CD8-positive, alpha-beta memory T cell (primary cell): ENCODE measurements at places on chromosomes 12 and 14.
A peak's percentile ranks its signal among the peaks of the same experiment; 100 is the strongest.

DNA sequence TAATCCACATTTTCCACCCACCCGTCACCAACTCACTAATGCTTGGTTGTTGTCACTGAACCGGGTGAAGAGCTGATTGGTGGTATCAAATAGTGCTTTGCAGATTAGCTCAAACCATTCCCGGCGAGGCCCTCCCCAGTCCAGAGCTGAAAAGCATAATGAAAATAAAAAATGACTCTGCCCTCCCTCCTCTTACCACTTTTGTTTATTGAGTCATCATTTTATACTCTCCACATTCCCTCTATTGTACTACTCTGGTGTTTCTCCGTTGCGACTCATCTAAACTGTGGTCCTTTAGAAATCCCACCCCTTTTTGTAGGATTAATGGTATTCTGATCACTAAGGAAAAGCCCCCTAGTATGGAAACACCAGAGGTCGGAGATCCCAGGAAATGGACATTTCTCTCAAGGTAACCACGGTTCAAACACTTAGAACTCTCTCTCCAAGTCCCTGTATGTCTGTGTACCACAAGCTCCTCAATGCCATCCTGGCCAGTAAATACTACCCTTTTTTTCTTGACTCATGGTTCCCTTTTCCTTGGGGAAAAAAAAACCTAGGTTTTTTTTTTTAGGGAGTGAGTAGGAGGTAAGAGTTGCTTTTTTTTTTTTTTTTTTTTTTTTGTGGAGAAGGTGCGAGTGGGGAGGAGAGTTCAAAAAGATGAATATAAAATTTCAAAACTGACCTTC is 42.0 kb downstream of the AREL1 start:
- H3K36me3 ChIP-seq, result peaks cover 47% of the 10 kb centered on the region
- no peak overlapping the region for H3K27ac ChIP-seq
- DNase-seq, result no peak
- no peak overlapping the region for H3K4me3 ChIP-seq
- H3K27me3 ChIP-seq, result no peaks in the 10 kb centered on the region

DNA sequence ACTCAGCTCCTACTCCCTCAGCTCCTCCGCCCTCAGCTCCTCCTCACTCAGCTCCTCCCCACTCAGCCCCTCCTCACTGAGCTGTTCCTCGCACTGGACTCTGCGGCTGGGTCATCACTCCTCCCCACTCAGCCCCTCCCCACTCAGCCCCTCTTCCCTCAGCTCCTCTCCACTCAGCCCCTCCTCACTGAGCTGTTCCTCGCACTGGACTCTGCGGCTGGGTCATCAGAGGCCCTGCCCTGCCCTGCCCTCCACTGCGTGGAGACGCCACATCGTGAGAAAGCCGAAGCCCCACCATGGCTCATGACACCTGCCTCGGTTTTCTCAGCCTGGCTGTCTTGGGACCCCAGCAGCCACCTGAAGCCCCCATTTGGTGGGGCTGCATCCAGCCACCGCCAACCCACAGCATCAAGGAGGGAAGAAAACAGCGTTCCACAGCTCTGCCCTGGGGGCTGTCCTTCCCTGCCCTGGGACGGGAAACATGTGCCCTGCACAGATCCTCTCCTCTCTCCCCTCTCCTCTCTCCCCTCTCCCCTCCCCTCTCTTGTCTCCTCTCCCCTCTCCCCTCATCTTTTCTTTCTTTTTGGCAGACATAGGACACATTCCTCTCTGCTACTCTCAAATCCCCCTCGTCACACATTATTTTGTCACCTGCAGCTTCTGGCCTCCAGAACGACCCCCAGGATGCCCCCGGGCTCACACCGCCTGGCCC is 17.7 kb downstream of the NOC4L start:
- no peaks in the 10 kb centered on the region for H3K27me3 ChIP-seq
- H3K4me1 ChIP-seq, result peaks cover 21% of the 10 kb centered on the region
- no peak overlapping the region for H3K27ac ChIP-seq
- DNase-seq, result no peak

GRCh38 chr12:107439026-107439738 is 246.4 kb upstream of the PWP1 start:
- DNase-seq, result no peak
- H3K27me3 ChIP-seq, result no peaks in the 10 kb centered on the region
- H3K4me3 ChIP-seq, result no peak overlapping the region
- H3K36me3 ChIP-seq, result no peaks in the 10 kb centered on the region

DNA sequence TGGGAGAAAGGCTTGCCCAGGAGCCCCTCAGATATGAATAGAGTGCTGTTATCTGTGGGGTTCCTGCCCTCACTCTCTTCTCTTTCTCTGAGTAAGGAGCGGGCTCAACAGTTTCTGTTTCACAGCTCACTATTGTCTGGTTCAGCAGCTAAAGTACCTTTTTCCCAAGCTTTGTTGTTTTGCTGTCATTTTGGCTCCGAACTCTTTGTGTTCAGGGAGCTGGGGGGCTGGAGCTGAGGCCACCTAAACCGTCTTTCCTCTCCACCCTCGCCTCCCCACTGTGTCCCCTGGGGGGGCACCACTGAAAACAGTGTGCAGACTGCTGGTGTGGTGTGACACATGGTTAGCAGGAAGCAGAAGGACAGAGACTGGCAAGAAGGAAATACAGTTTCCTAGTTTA is 51.4 kb downstream of the FBXW8 start:
- H3K27me3 ChIP-seq, result no peaks in the 10 kb centered on the region
- H3K27ac ChIP-seq, result no peak overlapping the region
- H3K4me3 ChIP-seq, result no peak overlapping the region
- H3K4me1 ChIP-seq, result no peaks in the 10 kb centered on the region
- no peak for DNase-seq

GRCh38 chr12:112168561-112168971 is 43.2 kb downstream of the TRAFD1 start:
- H3K27ac ChIP-seq, result no peak overlapping the region
- no peak for DNase-seq
- no peak overlapping the region for H3K4me3 ChIP-seq
- H3K27me3 ChIP-seq, result no peaks in the 10 kb centered on the region

DNA sequence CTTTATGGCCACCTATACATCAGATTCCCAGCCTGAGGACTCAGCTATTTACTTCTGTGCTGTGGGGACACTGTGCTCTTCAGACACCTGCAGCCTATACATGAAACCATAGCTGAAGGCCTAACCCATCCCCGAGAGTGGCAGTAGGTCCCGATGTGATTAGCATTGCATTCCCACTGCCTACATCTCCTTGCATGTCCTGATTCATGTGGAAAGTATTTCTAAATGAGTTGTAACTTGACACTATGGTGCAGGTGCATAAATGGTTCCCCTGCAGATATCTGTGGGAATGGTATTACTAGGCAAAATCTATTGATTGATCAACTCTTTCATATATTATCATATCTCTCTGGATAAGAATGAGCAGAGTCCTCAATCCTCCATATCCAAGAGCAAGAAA is 433.5 kb downstream of the DAD1 start:
- no peaks in the 10 kb centered on the region for H3K27me3 ChIP-seq
- H3K36me3 ChIP-seq, result no peaks in the 10 kb centered on the region
- no peaks in the 10 kb centered on the region for H3K4me1 ChIP-seq
- no peak overlapping the region for H3K4me3 ChIP-seq

- H3K27me3 ChIP-seq, result no peaks in the 10 kb centered on the region
- peak; percentile 48 for DNase-seq
- no peak overlapping the region for H3K27ac ChIP-seq
- H3K4me1 ChIP-seq, result peaks cover 17% of the 10 kb centered on the region
- H3K36me3 ChIP-seq, result no peaks in the 10 kb centered on the region
- no peak overlapping the region for H3K4me3 ChIP-seq
These were observed 60.3 kb downstream of the KLRG1 start for GRCh38 chr12:9049520-9050133.

- H3K27me3 ChIP-seq, result no peaks in the 10 kb centered on the region
- no peak overlapping the region for H3K4me3 ChIP-seq
- no peak for DNase-seq
- no peaks in the 10 kb centered on the region for H3K36me3 ChIP-seq
- H3K27ac ChIP-seq, result no peak overlapping the region
These were observed 193.6 kb upstream of the NUDT4 start for GRCh38 chr12:93183940-93184671.

GRCh38 chr12:34599530-34600513 is 577.5 kb downstream of the ALG10 start:
- H3K27me3 ChIP-seq, result no peaks in the 10 kb centered on the region
- H3K27ac ChIP-seq, result no peak overlapping the region
- H3K36me3 ChIP-seq, result no peaks in the 10 kb centered on the region
- no peak for DNase-seq
- no peak overlapping the region for H3K4me3 ChIP-seq

GRCh38 chr12:121812320-121812871 is 8.6 kb downstream of the SETD1B start:
- H3K27me3 ChIP-seq, result no peaks in the 10 kb centered on the region
- DNase-seq, result peak; percentile 17
- peak overlapping the region; percentile 17 for H3K27ac ChIP-seq
- H3K4me1 ChIP-seq, result peaks cover 41% of the 10 kb centered on the region

- no peak overlapping the region for H3K27ac ChIP-seq
- no peaks in the 10 kb centered on the region for H3K4me1 ChIP-seq
- DNase-seq, result no peak
- no peak overlapping the region for H3K4me3 ChIP-seq
- no peaks in the 10 kb centered on the region for H3K27me3 ChIP-seq
- no peaks in the 10 kb centered on the region for H3K36me3 ChIP-seq
These were observed 151.3 kb downstream of the CAND1 start for GRCh38 chr12:67420506-67420905.

GRCh38 chr12:125208942-125209341 is 143.7 kb downstream of the AACS start:
- no peak for DNase-seq
- H3K36me3 ChIP-seq, result no peaks in the 10 kb centered on the region
- H3K27me3 ChIP-seq, result no peaks in the 10 kb centered on the region
- no peak overlapping the region for H3K27ac ChIP-seq
- no peak overlapping the region for H3K4me3 ChIP-seq

GRCh38 chr12:105775343-105775742 is 363.4 kb downstream of the NUAK1 start:
- H3K4me3 ChIP-seq, result no peak overlapping the region
- H3K27ac ChIP-seq, result no peak overlapping the region
- no peaks in the 10 kb centered on the region for H3K36me3 ChIP-seq
- H3K27me3 ChIP-seq, result no peaks in the 10 kb centered on the region
- H3K4me1 ChIP-seq, result no peaks in the 10 kb centered on the region

DNA sequence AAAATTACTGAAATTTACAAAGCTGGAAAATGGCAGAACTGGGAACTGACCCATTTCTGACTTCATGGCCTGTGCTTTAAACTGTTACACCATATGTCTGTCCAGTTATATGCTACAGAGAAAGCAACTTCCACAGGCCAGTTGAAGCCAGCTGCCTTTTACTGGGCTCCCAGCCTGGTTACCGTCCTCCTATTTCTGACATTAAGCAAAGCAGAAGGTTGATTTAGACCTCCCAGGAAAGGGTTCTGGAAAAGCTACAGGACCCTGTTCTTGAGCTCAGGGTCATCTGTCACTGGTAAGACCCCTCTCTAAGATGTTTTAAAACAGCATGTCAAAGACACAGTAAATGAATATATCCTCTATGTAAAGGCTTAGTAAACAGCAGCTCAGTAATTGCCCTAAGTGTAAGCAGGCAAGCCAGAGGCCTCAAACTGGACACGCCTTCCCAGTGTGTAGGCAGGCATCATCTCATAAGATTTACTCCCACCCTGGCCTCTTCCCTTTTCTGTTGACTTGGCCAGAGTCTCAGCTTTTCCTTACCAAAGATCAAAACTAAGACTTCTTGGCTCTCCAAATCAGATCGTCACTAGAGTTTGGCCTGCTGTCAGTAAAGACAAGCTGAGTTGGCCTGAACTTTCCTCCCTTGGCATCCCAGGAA is 55.4 kb upstream of the RNU6-8 start:
- no peaks in the 10 kb centered on the region for H3K27me3 ChIP-seq
- no peak overlapping the region for H3K4me3 ChIP-seq
- no peak overlapping the region for H3K27ac ChIP-seq
- H3K4me1 ChIP-seq, result no peaks in the 10 kb centered on the region
- no peak for DNase-seq
- no peaks in the 10 kb centered on the region for H3K36me3 ChIP-seq

GRCh38 chr14:50020184-50020583 is 96.2 kb downstream of the VCPKMT start:
- no peak overlapping the region for H3K27ac ChIP-seq
- no peak for DNase-seq
- peaks cover 13% of the 10 kb centered on the region for H3K4me1 ChIP-seq
- H3K4me3 ChIP-seq, result no peak overlapping the region
- H3K36me3 ChIP-seq, result no peaks in the 10 kb centered on the region

DNA sequence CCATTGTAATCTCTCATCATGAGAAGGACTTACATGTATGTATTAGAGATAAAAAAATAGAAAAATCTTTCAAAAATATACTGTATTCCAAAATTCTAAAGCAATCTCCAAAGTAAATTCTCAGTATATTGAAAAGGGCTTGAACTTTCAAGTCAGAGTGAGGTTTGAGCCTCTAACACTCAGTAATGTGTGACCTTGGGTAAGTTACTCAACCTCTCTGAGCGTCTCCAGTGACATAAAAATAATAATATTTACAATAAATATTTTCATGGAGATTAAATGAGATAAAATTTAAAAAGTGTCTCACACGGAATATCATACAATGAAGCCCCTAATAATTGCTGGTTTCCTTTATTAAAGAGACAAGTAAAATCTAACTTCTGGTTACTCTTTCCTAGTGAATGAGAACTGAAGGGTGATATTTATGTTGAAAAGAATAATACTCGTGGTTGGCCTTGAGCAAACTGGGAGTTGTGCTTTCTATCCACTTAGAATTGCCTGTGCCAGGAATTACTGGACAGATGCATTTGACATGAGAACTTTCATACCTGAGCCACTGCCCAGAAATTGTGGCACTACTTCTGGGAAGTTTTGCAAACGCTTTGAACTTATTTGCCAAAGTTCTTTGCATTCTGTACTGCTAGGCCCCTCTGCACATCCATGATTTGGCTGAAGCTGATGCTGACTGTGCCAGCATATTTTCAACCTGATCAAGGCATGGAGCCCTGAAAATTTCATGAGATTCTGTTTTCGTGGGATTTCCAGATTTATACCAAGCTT is 933.7 kb downstream of the GALC start:
- H3K4me1 ChIP-seq, result no peaks in the 10 kb centered on the region
- H3K27ac ChIP-seq, result no peak overlapping the region
- no peak for DNase-seq

DNA sequence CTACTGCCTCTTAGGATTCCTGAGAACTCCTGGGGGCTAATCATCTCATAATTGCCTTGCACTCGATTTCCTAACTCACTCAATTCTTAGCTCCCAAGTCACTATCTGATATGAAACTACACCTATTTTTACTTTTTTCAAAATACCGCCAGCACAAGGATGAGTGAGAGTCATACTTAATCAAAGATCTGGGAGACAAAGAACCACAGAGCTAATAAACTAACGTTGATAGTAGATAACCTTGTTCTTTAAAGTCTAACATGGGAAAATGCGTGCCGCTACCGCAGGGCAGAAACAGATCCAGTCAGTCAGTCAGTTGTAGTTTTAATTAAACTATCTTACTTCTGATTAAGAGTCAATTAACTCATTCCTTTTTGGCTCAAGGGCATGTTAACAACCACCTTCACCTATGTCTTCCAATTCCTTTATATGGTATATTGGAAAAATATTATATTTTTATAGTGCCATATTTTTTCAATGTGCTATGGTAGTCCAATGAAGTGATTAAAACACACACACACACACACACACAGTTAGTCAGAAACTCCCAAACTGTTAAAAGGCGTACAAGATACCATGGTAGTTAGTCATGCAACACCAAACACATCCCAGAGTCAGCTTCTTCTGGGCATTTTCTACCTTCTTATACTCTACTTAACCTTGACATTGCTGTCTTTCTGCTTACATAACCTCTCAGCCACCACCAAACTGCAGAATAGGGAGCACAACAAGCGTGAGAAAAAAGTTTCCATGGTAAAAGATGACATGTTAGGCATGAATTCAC is 114.0 kb downstream of the KLHL28 start:
- H3K4me1 ChIP-seq, result no peaks in the 10 kb centered on the region
- no peak overlapping the region for H3K4me3 ChIP-seq
- no peak overlapping the region for H3K27ac ChIP-seq
- H3K27me3 ChIP-seq, result no peaks in the 10 kb centered on the region
- no peak for DNase-seq
